ENCODE measurements at places on chromosomes 13 and 19.

DNA sequence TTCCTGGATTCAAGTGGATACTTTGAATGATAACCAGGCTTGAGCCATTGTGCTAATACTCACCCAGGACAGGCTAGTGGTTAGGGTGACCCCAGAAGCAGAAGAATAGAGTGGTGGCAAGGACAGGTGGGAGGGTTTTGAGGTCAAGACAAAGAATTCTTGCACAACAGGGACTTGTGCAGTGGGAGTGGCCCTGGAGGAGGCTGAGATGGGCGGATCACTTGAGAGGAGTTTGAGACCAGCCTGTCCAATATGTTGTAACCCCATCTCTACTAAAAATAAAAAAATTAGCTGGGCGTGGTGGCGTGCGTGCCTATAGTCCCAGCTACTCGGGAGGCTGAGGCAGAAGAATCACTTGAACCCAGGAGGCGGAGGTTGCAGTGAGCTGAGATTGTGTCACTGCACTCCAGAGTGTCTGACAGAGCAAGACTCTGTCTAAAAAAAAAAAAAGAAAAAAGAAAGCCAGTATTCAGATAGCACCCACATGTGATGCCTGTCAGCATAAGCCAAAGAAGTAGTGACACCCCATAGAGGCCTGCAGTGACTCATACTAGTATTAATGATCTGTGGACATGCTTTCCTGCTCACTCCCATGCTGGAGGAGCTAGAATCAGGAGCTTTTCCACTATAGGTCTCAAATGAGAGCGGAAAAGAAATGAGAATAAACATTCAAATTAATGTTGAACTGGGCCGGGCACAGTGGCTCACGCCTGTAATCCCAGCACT is 78.7 kb downstream of the RNF17 start:
- DNase-seq: no peak

- DNase-seq: no peak
These were observed 167.1 kb downstream of the FGF9 start for GRCh38 chr13:21837841-21838551.

DNA sequence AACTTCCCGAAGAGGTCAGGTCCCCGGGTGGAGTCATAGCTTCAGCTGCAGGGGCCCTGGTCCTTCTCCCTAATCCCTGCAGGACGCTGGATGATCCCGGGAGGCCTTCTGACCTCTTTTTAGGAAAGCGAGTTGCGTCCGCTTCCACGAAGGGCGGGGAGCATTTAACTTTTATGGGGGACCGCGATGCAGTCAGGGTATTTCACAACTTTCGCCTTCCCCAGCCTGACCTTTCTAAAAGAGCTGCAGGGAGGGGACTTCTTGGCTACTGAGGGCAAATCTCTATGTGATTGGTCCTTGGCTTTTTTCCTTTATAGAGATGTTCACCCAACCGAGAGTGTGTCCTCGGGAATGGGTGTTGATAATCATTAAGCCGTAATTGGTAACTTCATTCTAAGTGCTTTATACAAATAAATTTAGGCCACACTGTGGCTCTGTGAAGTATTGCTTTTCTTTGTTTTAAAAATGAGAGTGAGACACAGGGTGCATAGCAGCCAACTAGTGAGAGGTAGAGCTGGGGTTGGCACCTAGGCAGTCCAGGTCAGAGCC is 778 bp downstream of the ZNF230 start:
- peak; percentile 34 for DNase-seq

DNA sequence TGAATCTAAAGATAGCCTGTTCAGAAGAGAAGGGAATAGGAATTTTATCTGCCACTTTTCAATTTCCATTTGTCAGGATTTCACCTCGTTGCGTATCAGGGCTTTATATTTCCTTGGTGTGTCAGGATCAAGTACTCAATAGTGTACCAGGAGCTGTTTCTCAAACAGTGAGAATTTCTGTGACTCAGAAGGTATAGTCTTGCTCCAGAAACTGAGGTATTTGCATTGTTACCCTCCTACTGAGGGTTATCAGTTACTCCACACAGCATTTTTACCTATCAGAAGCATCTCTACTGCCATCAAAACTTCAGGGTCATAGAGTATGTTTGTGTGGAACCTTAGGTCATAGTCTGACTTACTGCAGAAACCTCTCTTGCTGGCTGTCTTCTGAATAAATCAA is 271.7 kb upstream of the EDNRB start:
- no peak for DNase-seq

Measured in stimulated activated CD8-positive, alpha-beta memory T cell treated with anti-CD3 and anti-CD28 coated beads, Interleukin-4, amount 100 ng/mL, for 48 hours (primary cell).